Activated CD8-positive, alpha-beta memory T cell treated with anti-CD3 and anti-CD28 coated beads, Interleukin-2, amount 10 ng/mL, durations not matched to agents 7 days and 5 days (primary cell): ENCODE measurements at places on chromosomes 13 and 19.

GRCh38 chr19:58409010-58409790, 751 bp downstream of the ZNF584 start:
- peak; percentile 55 for DNase-seq

- no peak for DNase-seq
Measured at GRCh38 chr19:15045506-15045905, 3.8 kb upstream of the CASP14 start.

GRCh38 chr13:113926951-113927660, 46.8 kb downstream of the C13orf46 start:
- DNase-seq, result peak; percentile 32

DNA sequence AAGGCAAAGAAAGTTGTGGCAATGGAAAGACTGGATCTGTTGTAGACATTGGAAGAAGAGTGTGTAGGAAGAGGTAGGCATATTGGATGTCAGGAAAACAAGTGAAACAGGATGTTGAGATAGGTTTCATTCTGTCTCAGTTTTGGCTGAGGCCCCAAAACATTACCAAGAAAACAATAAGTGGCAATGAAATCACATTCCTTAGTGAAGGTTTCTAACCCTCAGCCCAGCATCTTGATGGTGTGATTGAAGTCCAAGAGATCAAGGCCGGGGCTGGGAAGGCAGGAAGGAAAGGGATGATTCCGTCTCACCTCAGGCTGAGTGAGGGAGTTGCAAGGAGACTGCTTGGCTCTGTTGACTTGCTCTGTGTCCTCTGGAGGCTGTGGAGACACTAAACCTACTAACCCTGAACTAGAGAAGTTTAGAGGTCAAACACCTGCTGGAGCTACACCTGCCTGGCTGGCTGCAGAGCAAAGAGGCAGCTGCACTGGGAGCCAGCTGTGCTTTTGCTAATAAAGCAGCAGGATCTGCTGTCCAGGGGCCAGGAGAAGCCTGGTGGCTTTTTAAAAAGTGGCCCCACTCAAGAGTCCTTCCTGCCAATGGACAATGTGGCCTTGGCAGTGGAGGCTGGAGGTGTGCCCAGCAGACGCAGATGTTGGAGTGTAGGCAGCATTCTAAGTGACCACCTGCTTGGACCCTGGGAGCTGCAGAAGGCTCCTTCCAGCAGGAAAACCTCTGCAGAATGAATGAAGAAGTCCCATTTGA, 53.6 kb downstream of the DGKH start:
- no peak for DNase-seq
